Choroid plexus epithelial cell (primary cell): ENCODE measurements at places on chromosomes 7 and 10.

DNA sequence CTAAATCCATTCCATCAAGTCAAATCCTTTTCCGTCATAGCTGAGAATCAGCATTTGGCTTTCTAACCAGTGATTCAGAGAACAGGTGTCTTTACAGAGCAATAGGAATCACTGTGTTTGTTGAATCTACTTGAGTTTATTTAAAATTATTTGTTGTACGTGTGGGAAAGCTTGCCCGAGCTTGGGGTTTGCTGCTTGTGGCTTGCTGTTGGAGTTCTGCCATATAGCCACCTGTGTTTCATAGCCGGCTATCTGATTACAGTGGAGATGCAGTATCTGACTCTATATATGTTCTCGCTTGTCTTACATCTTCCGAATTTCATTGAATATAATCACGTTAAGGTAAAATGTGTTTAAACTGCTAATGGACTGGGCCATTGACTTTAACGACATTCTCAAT is 274.3 kb upstream of the MKI67 start:
- no peak for DNase-seq

DNA sequence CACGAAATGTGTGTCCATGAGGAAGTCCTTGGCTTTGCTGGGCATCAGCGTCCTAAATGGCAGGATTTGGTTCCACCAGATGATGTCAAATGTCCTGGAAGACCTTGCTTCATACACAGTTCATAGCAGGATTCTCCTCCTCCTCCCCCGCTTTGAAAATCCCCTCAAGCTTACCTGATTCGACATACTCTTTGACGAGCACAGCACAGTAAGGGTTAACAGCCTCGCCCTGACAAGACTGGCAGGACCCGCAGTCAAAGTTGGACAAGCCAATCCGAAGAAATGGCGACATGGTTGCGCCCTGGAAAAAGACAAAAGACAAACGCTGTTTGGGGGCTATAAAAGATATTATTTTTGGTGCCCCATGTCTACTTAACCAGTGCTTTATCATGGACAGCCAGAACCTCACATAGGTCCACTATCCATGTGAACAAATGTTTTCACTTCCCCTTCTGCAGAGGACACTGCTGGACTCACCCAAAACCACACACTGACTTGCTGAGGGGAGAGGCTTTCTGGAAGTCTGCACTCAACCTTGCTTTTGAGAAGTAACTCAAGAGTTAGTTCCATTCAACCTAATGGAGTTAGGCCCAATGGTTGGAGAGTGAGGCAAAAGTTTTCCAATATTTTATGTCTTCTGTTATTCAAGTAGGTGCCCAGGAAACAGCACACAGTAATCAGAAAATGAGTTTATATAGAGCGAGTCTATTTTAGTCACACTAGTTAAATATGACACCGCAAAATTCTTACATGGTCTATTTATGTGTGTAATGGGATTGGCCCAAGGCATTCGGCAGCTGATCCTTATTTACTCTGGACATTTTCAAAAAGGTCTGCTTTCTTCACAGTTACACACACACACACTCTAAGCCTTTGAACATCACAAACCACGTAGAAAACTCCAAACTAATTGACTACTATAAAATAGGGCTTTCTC is 65.0 kb downstream of the PRKCQ start:
- no peak for DNase-seq

GRCh38 chr10:98916526-98917125 is 319.0 kb downstream of the HPSE2 start:
- DNase-seq, result peak; percentile 2

DNA sequence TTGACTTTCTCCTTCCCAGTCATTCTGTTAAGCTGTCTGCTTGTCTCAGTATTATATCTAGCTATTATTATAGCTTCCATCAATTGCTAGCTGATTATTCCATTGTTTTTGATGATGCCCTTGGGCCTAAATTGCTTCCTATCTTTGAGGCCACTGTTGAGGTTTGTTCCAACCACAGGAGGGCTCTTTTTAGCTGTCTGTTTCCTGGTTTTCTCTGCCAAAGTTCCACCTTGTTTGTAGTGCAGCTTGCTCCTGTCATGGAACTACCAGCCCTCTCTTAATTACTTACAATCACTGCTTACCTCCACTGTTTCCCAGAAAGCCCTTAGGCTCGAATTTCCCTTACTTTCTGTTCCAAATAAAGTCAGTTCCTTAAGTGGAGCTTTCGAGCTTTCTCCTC is 118.7 kb upstream of the SEC61G start:
- DNase-seq, result peak; percentile 51

- DNase-seq, result no peak
These were observed 254.9 kb downstream of the SNX10 start for GRCh38 chr7:26546508-26547053.

DNA sequence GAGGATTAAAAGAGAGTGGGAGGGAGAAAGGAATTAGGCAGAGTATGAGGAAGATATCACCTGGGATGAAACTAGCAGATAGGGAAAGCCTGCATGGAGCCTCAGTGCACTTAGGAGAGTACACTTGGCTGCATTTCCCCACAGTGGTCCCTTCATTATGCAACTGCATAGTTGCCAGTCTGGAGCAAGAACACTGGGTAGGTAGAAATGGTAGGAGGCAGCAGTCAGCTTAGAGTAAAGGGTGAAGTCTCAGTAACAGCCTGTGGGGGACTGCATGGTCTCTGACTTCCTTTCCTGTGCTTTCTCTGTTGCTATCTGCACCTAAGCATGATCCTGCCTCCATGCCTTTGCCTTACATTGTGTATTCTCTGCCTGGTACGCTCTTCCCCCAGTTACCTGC is 14.0 kb upstream of the PCGF5 start:
- no peak for DNase-seq

DNA sequence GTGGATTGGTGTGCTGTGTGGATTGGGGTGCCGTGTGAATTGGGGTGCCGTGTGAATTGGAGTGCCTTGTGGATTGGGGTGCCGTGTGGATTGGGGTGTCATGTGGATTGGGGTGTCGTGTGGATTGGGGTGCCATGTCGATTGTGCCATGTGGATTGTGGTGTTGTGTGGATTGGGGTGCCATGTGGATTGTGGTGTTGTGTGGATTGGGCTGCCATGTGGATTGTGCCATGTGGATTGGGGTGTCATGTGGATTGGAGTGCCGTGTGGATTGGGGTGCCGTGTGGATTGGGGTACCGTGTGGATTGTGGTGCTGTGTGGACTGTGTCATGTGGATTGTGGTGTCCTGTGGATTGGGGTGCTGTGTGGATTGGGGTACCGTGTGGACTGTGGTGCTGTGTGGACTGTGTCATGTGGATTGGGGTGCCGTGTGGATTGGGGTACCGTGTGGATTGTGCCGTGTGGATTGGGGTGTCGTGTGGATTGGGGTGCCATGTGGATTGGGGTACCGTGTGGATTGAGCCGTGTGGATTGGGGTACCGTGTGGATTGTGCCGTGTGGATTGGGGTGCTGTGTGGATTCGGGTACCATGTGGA is 120.6 kb upstream of the NPS start:
- no peak for DNase-seq

- no peak for DNase-seq
These were observed 85.8 kb downstream of the GSAP start for GRCh38 chr7:77330169-77330882.

- no peak for DNase-seq
These were observed 78.1 kb upstream of the HABP2 start for GRCh38 chr10:113474752-113475151.

- DNase-seq, result no peak
These were observed 323.4 kb upstream of the SEMA3D start for GRCh38 chr7:85510287-85510686.

GRCh38 chr10:33735464-33735923 is 401.0 kb upstream of the NRP1 start:
- DNase-seq, result peak; percentile 37

DNA sequence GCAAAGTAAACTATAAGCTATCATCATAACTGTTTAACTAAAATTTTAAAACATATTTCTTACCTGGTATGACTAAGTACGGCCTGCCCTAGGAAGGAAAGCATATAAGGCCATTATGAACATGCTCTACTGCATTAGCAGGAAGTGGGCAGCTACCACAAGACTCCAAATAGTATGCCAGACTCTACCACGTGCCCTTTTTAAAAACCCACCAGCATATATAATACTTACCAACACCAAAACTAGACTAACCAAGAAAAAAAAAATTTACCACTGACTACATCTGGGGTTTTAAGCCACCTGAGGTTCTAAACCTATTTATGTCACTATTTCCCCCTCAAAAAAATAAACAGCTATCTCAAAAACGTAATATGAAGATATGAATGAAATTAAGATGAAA is 30.1 kb downstream of the NUDCD3 start:
- DNase-seq, result no peak

DNA sequence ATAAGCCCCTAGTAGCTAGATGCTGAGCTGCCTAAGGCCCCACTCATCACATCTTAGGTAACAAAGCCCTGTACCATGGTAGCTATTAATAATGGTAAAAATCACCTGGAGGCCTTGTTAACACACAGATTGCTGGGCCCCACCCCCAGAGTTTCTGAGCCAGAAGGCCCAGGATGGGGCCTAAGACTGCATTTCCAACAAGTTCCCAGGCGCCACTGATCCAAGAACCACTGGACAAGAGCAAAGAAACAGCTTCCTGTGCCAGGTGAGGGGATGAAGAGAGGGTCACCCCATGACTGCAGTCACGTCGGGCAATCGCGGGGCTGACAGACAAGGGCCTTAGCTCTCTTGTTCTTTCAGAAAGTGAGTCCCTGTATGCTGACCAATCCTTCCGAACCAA is 46.8 kb downstream of the ACSM6 start:
- DNase-seq, result no peak

DNA sequence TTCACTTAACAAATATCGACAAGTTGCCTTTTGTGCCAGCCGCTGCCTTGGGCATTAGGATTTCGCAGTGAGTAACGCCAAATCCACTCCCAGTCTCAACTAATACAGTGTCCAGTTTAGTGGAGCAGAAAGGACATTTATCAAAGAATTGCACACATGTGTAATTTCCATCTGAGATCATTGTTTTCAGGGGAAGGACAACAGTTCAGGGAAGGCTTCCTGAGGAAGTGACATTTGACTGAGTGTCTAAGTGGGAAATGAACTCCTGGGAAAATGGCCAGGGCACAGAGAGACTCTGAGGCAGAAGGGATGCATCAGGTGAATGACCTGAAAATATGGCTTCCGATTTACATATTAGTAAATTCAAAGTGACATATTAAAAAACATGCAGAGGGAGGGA is 89.4 kb downstream of the ITGA8 start:
- no peak for DNase-seq

- peak; percentile 50 for DNase-seq
These were observed 144.7 kb upstream of the LYZL1 start for GRCh38 chr10:29144126-29144525.

DNA sequence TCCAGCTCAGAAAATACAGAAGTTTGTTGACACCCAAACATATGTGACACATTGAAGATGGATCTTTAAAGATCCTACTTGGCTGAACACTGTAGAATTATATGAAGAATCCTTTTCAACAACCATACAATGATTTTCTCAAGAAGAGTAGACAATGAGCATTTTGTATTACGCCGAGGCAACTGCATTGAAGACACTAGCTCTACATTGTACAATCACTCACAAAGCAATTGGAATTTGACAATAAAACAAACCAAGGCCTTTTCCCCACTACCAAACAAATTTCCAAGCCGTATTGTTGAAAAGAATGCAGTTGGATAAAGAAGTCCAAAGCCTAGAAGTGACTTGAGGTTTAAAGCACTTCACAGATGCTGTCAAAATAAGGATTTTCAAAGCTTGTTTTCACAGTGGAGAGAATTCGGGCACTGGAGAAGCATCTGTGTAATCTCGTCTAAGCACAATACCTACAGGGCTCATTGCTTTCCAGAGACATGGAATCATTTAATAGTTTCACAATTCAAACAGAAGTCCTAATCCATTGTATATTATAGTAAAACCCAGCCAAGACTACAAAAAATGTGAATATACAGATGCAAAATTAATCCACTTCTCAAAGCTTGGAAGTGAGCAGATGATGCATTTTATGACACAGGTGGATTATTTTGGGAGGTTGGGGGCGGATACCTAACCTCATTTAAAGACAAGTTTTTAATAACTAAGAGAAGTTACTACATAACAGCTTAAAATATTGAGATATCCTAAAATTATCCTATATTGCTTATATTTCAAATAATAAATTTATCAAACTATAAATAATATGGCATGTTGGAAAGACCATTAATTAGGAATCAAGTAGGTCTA is 78.6 kb downstream of the SORCS1 start:
- DNase-seq, result no peak

DNA sequence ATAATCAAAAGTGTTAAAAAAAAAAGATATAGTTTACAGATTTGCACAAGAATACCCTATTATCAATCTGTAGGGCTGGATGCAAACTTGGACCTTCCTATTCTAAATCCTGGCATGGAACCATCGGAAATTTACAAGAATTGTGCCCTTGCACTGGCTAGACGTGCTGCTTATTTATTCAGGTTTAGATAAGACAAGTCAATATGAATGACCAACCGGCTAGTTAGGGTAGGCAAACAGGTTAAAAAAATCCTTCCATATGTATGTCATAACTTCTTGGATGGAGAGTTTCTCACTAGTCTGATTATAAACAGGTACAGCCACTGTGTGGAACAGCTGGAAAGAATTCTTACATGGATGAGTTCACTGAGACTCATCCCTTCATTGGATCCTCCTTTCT is 41.4 kb downstream of the PKD1L1 start:
- no peak for DNase-seq

- no peak for DNase-seq
These were observed 875.8 kb upstream of the KCND2 start for GRCh38 chr7:119397156-119397555.

DNA sequence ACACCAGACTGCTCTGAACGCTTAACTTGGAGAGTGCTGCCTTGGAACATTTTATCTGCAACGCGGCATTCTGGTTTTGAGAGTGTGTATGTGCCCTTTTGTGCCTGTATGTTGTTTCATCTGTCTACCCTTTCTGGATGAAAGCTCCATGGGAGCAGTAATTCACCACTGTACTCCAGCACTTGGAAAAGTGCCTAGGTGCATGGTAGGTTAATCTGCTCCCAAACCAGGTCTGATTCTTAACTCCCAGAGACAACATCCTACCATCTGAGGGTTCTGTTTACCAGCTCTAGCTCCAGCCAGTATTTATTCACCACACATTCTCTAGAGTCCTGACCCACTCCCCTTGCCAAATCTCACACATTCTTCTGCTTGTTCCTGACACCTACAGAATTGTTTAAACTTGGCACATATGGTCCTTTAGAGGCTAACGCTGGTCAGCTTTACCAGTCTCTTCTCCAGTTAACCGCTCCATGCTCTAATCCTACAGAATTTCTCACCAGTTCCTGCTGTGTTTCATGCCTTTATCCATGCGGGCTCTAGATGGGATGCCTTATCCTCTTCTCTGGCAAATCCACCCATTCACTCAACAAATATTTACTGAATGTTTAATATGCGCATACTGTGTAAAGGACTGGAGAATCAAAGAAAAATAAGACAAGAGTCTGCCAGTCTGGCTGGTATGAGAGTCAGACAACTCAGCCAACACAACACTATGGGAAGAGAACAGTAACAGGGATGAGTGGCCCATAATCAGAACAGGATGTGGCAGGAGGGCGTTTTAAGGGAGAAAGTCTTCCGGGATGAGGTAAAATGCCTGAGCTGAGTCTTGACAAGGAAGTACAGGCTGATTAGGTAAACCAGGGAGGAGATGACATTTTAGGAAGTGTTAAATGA is 46.3 kb downstream of the MTPN start:
- peak; percentile 35 for DNase-seq

GRCh38 chr10:131959841-131960240 is 21.9 kb downstream of the BNIP3 start:
- no peak for DNase-seq

GRCh38 chr7:69134316-69134715 is 464.0 kb upstream of the AUTS2 start:
- no peak for DNase-seq

GRCh38 chr7:40716052-40716451 is 581.2 kb downstream of the SUGCT start:
- peak; percentile 39 for DNase-seq
